ENCODE measurements at places on chromosomes 6 and 20. TPM values are rescaled to one million over a fixed set of nuclear protein-coding genes. Genes with fewer than 3 reads are reported as not detected.

The CDH4 gene
- 0.69 TPM for total RNA-seq

The PRR3 gene
- total RNA-seq = 12.0 TPM

The TMC2 gene
- total RNA-seq = not detected

DNA sequence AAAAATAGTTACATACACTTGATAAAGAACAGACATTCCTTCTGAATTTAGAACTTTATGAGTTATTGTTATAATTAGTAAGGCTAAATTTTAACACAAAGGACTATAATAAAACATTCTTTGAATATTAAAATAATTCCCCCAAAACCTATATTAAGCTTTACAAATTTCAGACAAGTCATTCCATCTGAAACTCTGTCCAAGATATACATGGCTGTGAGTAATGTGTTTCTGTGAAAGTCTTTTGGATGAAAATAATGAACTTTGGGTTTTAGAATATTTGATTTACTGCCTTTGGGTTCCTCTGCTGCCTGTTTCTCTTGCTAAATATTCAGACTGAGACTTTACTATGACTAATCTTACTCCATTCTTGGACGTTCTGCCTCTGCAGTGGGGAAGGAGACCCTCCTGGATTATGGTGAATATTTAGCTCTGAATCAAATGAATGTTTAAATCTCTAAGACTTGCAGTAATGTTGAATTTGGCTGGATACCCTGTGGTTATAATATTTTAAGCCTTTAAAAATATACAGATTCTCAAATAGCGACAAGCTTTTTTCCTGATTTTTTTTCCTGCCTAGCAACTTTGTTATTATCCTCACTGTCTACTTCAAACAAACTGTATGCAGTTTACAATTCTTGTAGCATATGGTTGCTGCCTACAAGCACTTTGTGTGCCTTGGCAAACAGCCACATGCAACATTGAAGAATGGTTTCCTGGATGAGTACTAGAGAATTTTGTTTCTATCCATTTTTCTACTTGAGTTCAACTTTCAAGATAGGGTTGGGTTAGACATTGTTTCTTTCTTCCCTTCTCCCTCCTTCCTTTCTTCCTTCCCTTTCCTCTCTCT, 51.4 kb downstream of the TXLNB start:
- no peaks in the 10 kb centered on the region for H3K4me1 ChIP-seq
- H3K36me3 ChIP-seq = no peaks in the 10 kb centered on the region
- DNase-seq = no peak
- no peak overlapping the region for H3K27ac ChIP-seq

GRCh38 chr6:14088600-14089192, 28.9 kb upstream of the CD83 start:
- no peaks in the 10 kb centered on the region for H3K36me3 ChIP-seq
- no peaks in the 10 kb centered on the region for H3K4me1 ChIP-seq
- no peak for DNase-seq

DNA sequence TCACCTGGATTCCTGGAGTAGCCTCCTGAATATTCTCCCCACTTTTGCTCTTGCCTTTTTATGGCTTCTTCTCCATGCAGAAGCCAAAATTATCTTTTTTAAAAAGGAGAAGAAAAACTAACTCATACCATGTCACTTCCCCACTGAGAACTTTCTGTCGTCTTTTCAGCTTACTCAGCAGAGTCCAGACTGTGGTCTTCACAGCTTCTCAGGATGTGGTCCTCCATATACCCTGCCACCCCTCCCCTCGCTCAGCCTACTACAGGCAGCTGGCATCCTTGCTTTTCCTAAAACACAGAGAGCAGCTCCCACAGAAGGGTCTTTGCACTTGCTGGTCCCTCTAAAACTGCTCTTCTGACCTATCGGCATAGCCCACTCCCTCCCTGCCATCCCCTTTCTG, 89.4 kb upstream of the ISM1 start:
- H3K27me3 ChIP-seq = no peaks in the 10 kb centered on the region
- H3K4me3 ChIP-seq = no peak overlapping the region
- no peaks in the 10 kb centered on the region for H3K36me3 ChIP-seq

- DNase-seq = no peak
- H3K36me3 ChIP-seq = peaks cover 60% of the 10 kb centered on the region
- no peak overlapping the region for H3K4me3 ChIP-seq
These were observed 3.5 kb downstream of the PIGT start for GRCh38 chr20:45419188-45420091.

DNA sequence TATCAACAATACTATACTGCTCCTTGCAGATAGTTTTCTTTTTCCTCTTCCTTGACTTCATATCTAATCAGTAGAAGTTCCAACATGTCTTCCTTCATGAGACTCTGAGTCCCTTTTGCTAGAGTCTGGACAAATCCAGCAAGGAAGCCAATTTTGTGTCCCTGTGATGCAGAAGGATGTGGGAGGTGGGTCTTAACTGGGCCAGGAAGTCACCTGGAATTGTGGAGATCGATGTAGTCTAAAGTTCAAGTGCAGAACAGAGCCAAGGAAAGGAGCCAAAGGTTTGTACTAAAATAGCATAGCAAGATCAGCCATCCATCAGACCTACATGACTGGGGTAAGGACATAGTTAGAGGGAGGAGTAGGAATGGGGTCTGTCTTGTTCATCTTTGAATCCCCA, 37.6 kb downstream of the SPTLC3 start:
- no peak overlapping the region for H3K4me3 ChIP-seq
- H3K27me3 ChIP-seq = no peaks in the 10 kb centered on the region
- no peaks in the 10 kb centered on the region for H3K4me1 ChIP-seq
- H3K36me3 ChIP-seq = no peaks in the 10 kb centered on the region

Measured in CD4-positive, CD25-positive, alpha-beta regulatory T cell (primary cell).